ENCODE measurements at places on chromosomes 12 and 14.

DNA sequence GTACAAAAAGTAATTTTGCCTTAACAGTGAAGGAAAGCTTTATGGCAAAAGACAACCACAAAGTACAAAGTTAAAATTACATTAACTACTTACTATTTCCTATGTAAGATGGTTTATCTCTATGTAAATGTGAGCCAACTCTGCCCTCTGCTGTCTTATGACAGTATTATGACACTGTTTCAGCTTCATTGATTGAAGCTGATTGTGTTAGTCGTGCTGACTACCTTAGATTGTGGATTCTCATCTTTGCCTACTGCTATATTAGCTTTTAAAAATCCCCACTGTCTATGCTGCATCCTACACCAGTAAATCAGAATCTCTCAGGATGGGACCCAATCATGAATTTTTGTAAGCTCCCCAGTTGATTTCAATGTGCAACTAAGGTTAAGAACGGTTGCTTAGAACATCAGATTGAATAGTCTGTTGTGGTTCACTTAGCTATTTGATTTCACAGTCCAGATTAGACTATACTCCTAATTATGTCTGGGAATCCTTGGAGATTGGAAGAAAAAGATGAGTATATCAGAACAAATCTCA is 12.2 kb upstream of the SPTB start:
- no peak for DNase-seq

DNA sequence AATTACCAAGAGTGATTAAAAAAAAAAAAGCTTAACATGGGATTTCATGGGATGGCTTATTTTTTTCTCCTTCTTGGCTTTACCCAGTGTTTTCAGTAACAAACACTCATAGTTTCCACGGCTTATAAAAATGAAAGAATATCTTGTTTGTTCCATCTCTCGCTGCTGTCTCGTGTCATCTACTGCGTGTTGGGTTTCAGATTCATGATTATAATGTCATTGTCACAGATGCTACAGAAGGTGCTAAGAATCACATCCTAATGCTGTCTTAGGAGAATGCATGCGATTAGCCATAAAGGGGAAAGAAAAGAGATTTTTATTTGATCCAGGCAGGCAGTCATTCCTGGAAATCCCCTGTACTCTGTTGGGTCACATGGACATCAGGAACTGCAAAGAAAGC is 1267.6 kb upstream of the TMEM132C start:
- DNase-seq = no peak

DNA sequence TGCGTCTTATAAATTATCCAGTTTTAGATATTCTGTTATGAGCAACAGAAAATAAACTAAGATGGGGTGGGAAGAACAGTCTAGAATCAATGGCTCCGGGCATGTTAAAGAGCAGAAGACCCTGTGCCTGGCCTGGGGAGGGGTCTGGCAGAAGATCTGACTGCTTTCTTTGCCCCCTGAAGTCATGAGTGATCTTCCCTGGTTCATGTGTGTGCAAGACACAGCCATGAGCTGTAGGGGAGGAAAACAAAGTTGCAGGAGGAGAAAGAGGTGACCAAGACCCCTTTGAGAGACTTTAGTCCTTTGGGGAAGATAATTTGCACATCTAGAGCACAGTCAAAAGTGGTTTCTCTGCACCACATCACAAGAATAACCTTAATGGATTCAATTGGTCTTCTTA is 4.8 kb downstream of the LACRT start:
- no peak for DNase-seq

DNA sequence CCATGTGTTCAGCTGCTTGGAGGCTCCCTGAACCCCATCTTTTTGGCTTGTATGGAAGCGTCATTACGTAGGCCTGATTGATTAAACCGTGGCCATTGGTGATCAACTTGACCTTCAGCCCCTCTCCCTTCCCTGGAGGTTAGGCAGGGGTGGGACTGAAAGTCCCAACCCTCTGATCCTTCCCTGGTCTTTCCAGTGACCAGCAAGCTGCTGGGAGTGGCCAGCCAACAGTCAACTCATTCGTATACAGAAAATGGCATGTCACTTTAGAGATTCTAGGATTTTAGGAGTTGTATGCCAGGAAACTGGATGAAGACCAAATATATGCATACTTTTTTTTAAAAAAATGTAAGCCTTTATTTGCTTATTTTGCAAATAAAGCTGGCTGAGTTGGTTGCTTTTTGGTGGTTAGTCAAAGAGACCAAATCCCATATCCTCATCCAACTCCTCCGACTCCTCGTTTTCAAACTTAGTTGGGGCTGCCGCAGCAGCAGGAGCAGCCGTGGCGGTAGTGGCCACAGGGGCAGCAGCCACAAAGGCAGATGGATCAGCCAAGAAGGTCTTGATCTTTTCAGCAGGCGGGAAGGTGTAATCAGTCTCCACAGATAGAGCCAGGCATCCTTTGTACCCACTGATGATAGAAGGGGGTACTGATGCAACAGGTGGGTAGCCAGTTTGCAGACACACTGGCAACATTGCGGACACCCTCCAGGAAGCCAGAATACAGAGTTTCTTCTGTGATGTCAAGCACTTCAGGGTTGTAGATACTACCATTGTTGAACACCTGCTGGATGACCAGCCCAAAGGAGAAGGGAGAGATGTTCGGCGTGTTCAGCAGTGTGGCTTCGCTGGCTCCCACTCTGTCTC is 16.6 kb downstream of the NFKBIA start:
- DNase-seq = no peak

- DNase-seq = no peak
Observed at GRCh38 chr14:44477953-44478352, 29.1 kb downstream of the FSCB start.

GRCh38 chr12:18811273-18811672 is 73.4 kb downstream of the CAPZA3 start:
- no peak for DNase-seq

- no peak for DNase-seq
Observed at GRCh38 chr14:68689511-68689910, 103.4 kb downstream of the ZFP36L1 start.

GRCh38 chr12:46874642-46875041 is 48.8 kb upstream of the SLC38A4 start:
- DNase-seq = no peak

DNA sequence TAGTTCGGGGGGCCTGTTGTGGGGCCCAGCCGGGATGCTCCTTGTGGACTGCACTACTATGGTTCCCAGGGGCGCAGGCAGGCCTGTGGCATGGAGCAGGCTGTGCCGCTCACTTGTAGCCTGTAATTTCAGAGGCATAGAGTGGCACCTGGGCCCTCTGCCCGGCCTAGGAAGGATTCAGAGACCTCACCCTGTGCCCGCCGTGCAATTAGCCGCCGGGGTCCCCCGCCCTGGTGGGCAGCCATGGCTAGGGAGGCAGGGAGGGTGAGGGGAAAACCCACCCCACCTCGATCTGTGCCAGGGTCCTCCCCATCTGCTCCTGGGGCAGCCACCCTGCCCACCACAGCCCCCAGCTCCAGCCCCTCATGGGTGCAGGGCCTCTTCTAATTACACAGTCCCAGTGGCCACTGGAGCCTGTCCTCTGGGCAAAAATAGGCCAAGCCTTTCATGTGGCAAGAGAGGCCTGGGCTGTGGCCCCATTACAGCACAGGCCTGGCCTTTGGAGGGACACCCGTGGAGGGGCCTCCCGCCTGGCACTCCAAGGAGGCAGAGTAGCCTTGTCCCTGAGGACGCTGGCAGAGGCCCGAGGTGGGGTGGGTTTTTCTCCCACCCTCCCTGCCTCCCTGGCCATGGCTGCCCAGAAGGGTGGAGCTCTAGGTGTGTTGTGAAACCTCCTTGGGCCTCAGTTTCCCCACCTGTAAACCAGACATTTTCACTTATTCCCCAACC is 5.3 kb upstream of the TMEM119 start:
- DNase-seq = no peak

GRCh38 chr14:99266181-99267178 is 5.5 kb downstream of the BCL11B start:
- peak; percentile 76 for DNase-seq

DNA sequence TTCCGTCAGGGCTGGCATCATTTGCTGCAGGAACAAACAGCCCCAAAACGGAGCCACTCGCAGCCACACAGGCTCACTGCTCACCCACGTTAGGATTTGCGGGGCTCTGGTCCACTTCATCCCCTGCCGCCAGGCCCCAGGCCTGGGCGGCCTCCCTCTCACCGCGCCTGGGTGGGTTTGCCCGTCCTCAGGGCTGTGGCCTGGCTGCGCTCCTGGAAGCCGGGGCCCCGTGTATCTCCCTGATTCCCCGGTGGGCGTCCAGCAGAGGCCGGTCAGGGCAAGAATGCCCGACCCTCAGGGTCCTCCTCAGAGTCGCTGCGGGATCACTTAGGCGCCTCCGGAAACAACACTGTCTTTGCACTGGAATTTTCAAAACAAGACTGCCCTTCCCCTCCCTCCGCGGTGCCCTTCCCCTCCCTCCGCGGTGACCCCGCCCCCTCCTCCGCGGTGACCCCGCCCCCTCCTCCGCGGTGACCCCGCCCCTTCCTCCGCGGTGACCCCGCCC is 15.7 kb upstream of the FBRSL1 start:
- DNase-seq = no peak

DNA sequence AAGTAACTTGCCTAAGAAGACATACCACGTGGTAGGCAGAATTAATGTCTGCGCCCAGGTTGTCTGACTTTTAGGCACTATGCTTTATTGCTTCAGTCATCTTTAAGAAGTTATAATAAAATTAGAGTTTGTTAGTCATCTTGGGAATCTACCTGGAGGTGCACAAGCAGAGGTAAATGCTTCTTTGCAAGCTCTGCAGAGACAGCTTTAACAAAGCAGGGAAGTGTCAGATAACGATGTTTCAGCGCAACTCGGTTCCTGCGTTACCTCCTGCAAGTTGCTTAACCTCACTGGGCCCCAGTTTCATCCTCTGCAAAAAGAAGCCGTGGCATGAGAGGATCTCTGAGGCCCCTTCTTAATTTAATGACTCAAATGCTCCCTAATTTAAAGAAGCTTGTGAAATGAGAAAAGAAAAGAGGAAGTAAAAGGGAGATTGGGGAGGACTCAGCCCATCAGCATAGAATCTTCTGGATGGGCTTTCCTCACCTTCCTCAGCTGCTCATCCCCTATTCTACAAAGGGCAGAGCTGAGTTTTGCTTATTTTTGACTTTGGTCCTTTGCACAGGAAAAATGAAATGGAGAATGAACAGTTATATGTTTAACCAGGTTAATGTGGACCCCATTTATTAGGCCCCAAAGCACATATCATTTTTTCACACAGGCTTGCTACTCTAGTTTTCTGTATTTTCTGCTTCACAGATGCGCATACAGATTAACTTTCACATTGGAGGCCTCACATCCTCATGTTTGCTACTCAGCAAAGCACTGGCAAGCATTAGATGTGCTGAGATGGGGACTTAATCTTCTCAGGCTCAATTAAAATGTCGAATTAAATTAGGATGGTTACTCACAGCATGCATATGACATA is 5.1 kb downstream of the ARHGDIB start:
- peak; percentile 27 for DNase-seq

- DNase-seq = no peak
Observed at GRCh38 chr14:22887260-22887989, 4.4 kb downstream of the REM2 start.

GRCh38 chr12:116520801-116521471 is 38.2 kb upstream of the MAP1LC3B2 start:
- DNase-seq = no peak

DNA sequence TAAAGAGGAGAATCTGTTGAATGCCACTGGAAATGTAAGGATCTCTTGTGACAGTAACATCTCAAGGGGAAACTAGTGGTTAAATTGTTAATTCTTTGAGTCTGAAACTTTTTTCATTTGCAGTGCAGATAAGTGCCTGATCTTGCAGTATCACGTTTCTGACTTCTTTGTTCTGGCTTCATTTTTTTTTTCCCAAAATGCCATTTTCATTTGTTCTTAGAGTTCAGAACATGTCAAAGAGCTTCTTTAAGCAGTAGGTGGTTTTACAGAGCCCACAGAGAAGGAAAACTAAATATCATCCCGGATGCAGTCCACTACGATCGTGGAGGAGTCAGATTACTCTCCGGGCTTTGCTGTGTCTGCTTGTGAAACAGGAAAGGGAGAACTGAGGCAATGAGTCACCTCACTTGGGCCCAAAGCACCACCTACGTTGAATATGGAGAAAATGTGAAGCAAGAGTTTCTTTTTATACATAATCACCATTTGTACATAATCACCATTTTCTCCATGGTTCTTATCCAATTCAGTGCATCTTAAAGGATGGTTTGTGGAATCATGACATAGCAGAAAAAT is 43.9 kb downstream of the HMGA2 start:
- DNase-seq = no peak

DNA sequence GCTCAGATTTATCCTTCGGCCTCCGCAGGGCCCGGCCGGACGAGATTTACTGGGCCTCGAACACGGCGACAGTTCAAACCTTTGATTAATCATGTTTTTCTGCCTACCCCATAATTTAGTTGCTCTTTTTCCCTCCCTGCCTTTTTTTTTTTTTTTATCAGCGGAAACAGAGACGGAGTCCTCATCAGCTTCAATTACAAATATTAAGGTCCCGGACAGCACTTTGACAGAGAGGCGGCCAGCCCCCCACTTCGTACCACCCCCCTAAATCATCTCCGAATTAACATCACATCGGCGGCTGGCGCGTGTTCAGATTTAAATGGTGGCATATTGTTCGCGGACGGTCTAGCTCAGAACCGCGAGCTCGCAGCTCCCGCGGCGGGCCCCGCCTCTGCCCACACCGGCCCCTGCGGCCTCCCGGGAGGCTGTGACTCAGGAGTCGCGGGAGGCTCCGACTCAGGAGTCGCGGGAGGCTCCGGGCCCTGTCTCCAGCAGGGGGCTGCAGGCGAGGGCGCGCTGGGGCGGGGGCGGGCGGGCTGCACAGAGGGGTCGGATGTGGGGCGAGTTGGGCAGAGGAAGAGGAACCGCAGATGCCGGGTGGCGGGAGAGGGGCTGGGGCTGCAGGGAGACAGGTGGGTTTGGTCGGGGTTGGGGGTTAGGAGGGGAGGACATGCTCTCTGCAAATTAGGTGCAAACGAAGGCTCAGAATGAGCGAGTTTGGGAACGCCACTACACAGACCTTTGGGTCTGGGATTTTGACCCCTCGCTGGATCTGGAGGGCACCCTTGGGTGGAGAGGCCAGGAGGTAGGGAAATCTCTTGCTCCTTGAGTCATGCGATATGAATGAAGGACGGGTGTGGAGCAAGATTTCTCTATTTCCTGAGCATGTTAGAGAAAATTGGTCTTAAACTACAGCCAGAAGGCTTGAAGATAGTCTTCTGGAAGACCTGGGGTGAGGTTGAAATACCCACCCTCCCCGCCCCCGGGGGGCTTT is 19.6 kb upstream of the ATP5MC2 start:
- peak; percentile 29 for DNase-seq

Measured in stimulated activated CD8-positive, alpha-beta memory T cell treated with anti-CD3 and anti-CD28 coated beads, Interleukin-15, amount 100 ng/mL, for 48 hours (primary cell).